ENCODE measurements at places on chromosomes 13 and 19. TPM values are rescaled to one million over a fixed set of nuclear protein-coding genes. Genes with fewer than 3 reads are reported as not detected.

The ZNF468 gene
- 25.6 TPM for total RNA-seq

The ZNF575 gene
- total RNA-seq = 0.94 TPM

The PBX4 gene
- 23.1 TPM for total RNA-seq

The C13orf42 gene
- total RNA-seq = not detected

The IQCN gene
- total RNA-seq = 26.0 TPM

The FGF22 gene
- not detected for total RNA-seq

The ZNF880 gene
- total RNA-seq = 15.4 TPM

The ADGRE3 gene
- not detected for total RNA-seq

The ZNF446 gene
- 12.8 TPM for total RNA-seq

The CEACAM6 gene
- total RNA-seq = 6.8 TPM

All from Peyer's patch (tissue), 4 donors.